LNCaP clone FGC (cell line): ENCODE measurements at places on chromosomes 5 and 9.

DNA sequence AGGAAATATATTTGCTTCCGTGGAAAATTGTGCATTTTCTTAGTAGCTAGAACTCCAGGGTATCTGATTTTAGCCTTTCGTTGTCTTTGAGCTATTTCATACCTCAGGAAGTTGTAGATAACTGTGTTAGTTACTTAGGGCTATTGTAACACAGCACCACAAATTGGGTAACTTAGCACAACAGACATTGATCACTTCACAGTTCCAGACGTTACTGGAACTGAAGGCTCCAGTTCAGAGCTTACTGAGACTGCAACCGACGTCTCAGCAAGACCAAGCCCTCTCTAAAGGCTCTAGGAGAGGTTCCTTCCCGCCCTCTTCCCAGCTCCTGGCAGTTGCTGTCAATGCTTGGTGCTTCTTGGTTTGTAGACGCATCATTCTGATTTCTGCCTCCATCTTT, 17.7 kb upstream of the ANKRD33B start:
- no peak for DNase-seq

DNA sequence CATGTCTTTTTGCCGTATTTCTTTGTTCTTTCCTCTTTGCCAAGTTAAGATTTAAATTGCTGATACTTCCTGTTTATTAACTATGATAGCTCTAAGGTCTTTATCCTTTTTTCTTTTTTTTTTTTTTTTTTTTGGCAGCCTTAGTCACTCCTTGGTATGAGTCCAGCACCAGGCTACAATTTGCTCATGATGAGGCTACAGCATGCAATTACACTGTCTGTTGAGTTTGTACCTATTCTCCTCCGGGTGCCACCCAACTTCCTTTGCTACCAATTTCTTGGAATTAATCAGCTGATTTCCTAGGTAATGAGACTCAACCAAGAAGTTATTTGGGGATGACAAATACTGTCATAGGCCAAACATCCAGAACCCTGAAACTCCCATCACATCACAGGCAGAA, 25.5 kb downstream of the ACTL7B start:
- DNase-seq = no peak

DNA sequence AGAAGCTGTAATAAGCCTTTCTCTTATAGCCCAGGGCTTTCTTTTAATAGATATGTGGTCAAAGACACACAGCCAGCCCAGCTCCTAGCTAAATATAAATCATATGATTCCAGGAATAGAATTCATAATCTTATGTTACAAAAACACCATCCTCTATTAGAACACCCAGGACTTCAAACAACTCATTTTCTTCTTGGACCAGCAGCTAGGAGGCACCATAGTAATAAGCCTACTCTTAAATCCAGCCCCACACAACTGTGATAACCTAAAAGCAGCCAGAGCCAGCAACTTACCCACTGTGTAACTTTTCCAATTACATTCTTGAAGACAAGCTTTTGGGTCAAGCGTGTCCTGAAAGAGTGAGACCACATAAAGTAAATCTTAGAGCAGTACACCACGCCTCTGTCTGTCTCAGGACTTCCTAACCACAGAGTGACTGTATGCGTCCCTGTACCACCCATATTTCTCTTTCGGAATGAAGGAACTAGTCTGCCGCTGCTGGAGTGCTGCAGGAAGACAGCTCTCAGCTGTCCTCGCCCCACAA, 223.8 kb downstream of the TLE1 start:
- DNase-seq = no peak

GRCh38 chr5:42516282-42517042, 93.2 kb downstream of the GHR start:
- DNase-seq = peak; percentile 35

GRCh38 chr9:11646831-11647230, 1034.0 kb upstream of the PTPRD start:
- DNase-seq = no peak

GRCh38 chr5:13606051-13606450, 338.4 kb downstream of the DNAH5 start:
- peak; percentile 38 for DNase-seq

- DNase-seq = no peak
Measured at GRCh38 chr9:136983656-136984314, 992 bp downstream of the LCNL1 start.

DNA sequence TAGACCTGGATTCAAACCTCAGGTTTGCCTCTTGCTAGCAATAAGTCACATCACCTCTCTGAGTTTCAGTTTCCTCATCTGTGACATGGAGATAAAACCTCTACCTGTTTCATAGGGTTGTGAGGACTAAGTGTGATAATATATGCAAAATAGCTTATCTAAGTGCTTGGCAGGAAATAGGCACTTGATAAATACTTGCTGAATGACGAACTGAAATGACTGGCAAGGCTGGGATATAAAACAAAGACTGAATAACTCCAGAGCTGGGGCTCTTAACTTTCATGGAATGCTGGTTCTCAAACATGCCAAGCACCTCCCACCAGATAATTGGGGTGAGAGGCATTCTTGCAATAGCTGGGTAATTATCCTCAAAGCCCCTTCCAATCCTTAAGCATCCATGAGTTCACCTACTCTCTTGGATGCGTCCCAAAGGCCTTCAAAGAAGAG, 87.6 kb downstream of the ADRB2 start:
- DNase-seq = no peak

DNA sequence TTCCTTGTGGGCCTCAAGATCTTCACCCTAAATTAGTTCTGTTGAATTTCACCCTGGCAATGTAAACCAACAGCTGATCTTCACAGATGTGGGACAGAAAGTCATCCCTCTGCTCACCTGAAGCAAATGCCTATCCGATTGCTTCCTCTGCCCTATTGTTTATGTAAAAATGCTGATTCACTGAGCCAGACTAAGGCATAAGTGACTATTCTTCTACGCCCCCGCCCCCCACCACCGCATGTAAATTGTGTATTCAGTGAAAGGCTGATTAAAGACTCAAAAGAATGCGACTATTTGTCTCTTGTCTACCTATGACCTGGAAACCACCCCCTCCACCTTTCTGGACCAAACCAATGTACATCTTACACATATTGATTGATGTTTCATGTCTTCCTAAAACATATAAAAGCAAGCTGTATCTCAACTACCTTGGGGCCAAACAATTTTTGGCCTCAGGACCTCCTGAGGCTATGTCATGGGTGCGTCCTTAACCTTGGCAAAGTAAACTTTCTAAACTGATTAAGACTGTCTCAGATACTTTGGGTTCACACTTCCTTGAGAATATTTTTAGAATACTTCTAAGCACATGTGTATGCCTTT, 129.7 kb upstream of the BOD1 start:
- DNase-seq = no peak

DNA sequence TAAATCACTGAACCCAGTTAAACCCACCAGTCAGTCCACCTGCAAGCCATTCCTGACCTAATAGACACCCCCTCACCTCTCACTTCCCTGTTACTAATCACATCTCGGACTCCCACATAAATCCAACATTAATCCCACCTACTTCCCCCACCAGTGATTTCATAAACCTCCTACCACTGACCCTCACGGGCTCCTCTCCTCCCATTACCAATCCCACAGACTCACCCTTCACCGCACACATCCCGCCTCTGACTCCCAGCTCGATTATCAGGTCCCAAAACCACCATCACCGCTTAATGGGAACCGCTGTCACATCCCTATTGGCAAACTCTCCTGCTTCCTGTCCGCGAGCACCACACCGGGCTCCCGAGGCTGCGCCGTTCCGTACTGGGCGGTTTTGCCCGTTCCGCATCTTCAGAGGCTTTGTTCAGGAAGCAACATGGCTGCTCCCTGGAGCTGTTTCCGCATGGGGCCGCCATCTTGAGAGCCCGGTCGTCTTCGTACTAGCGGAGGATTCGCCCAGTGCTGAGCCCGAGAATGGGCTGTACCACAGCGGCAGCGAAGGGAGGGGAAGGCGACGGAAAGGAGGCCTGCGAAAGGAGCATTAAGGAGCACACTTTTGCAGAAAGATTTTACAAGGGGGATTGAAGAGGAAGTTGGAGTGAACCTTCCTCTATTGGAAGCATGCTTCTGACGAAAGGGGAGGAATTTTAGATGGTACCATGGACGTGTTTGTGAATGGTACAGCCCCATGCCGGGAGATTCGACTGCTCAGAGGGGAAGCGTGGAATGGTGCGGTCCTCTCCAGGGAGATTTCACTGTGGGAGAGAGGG, at the start of gene ZNF300:
TSS of gene ZNF300 (minus strand) at position 502 of the 833 bp plus-strand sequence. CDS start 1,825 bp downstream, outside the sequence.
- DNase-seq = peak; percentile 95

- no peak for DNase-seq
Measured at GRCh38 chr5:68305223-68305870, 89.8 kb downstream of the PIK3R1 start.

DNA sequence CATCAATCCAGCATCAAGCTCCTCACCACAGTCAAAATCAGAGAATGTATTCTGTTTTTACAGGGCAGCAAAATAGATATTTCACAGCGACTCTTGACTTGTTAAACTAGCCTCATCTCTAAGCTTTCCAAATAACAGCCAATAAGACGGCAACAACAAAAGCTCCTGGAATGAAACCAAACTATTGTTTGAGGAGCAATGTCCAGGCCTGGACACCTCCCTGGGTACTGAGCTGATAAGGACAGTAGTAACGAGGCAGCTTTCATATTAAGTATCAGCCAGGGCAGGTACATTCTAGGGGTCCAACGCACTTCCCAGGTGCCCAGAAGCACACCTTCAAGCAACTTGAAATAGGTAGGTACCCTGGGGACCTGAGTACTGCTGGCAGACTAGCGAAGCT, 260.3 kb downstream of the ENC1 start:
- DNase-seq = peak; percentile 32

GRCh38 chr9:37329576-37329975, 92.9 kb upstream of the GRHPR start:
- no peak for DNase-seq

- no peak for DNase-seq
Measured at GRCh38 chr5:109191153-109191558, 218.6 kb downstream of the PJA2 start.

GRCh38 chr9:37030611-37030939, 3.5 kb downstream of the PAX5 start:
- no peak for DNase-seq

GRCh38 chr9:83620841-83621636, 1.9 kb upstream of the IDNK start:
- DNase-seq = no peak

GRCh38 chr5:155898284-155898683, 428.7 kb upstream of the SGCD start:
- no peak for DNase-seq

DNA sequence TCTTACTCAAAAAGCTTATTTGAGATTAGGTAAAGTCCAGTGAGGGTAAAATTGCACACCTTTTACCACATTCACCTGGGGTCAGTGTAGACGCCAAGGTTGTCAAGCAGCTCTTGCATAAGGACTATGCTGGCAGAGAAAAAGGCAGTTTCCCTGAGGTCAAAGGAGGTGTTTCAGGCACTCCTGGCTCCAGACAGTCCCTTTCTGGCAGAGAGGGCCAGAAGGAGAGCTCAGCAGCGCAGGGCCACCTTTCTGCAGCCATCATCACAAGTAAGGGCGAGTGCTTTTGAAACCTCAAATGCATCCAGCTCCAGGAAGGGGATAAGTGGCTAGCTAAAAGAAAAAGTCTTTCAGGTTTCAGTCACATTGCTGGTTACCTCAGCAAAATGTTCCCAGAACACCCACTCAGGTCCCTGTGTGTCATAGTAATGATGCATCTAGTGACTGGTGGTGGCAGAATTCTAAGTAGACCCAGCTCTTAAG, 16.7 kb upstream of the IL13 start:
- DNase-seq = no peak

DNA sequence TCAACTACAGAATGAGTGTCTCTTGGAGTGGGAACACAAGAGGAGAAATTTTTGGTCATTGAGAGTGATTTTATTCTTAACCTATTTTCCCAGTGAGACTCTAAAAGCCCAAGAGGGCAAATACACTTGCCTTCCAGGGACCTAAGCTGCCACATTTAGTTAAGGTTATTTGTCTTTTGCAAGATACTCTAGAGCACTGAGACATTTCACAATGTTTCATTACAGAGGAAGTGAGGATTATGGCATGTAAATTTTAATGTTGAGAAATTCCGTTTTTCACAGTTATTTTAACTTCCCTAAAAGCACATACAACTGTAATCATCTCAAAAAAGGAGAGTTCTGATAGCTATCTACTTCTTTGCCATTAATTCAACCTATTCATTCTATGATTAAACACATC, 38.7 kb upstream of the RAB3C start:
- no peak for DNase-seq

GRCh38 chr9:99274016-99274415, 51.9 kb downstream of the SEC61B start:
- no peak for DNase-seq

DNA sequence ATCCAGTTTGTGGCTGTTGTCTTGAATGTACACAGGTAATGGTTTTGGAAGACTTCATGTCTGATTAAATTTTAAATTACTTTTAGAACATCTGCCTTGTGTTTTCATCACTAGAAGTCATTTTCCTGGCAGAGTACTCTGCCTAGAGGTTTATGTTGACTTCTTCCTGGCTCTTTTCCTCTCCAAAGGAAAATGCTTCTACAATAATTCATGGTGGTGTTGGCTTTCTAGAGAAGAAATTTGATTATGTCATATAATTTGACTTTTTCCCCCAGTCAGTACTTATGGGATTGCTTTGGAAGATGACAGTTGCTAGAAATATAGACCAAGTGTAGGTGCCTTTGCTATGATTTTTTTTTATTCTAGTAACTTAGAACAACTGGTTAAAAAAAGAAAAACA, 46.8 kb downstream of the F2RL2 start:
- no peak for DNase-seq

DNA sequence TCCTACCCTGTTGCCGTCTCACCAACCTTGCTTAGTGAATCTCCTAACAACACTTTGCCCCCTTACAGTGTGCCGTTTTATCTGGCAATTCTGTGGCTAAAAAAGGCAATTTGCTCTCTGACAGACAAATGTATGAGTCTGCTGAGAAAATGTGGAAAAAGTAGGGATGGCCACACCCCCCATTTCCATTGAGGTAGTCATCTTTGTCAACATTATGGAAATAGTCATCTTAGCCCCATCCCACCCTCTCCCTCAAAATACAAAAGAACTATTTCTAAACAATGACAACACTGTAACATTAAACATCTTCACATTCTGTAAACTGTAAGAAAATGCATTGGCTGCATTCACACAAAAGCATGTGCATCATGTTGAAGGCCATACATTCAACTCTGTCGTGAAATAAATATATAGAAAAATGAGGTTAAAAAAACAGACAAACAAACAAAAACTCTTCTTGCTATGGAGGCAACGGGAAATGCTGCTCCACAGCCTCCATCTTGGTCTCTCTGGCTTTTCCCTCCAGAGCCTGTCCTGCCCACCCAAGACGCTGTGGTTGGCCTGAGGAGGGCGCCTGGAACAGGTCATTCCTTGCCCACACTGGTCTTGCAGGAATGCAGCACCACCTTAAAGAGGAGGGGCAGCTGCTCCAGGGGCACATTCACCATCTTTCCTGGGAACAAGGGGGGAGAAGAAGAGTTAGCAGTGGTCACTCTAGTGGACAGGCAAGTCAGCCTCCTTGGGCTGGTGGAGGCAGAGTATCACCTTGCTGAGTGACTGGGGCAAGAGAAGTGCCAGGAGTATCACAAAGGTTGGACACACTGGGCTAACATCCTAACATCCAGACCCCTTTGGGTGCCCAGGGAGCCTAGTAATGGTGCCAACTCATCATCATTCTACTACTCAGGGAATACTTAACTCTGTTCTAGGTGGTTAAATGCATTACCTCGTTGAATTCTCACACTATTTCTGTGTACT, 15.2 kb upstream of the NR5A1 start:
- DNase-seq = no peak
